ENCODE measurements at places on chromosomes 7 and 10.

DNA sequence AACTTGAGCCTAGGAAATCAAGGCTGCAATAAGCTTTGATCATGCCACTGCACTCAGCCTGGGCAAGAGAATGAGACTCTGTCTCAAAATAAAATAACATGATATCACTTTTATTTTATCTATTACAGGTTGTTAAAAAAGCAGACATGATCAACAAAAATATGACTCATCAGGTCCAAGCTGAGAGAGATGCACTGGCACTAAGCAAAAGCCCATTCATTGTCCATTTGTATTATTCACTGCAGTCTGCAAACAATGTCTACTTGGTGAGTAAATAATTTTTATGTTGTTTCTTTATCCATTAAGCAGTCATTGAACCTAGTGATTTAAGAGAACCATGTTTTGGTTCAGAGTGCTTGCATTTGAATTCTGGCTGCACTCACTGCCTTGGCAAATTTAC, 3.3 kb downstream of the MASTL start:
- DNase-seq: no peak

DNA sequence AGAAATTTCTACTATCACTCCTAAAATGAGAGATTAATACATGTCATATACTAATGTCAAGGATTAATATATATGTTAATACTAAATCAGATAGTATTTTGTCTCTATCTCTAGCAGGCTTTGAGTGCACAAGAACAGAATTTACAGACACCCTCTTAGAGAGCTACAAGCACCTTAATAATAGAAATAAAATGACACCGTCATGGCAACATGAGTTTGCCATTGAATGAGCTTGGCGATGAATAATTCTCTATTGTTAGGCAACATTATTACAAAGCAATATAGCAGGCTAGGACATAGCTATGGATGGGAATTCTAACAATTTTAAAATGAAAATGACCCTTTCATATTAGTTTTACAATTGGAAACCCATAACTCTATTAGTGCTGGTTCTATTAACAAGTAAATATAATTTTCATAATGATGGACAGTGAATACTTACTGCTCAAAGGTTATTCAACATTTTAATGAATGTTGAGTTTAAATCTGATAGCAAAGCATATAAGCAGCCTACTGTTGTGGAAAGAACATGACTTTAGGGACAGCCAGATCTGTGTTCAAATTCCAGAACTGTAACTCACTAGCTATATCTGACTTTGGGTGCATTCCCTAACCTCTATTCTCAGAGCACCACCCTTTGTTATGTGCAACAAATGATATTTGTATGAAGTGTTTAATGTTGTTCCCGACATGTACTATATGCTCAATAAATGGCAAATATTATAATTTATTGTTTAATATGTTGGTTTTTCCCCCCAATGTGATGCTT, 184.5 kb upstream of the DKK1 start:
- no peak for DNase-seq

DNA sequence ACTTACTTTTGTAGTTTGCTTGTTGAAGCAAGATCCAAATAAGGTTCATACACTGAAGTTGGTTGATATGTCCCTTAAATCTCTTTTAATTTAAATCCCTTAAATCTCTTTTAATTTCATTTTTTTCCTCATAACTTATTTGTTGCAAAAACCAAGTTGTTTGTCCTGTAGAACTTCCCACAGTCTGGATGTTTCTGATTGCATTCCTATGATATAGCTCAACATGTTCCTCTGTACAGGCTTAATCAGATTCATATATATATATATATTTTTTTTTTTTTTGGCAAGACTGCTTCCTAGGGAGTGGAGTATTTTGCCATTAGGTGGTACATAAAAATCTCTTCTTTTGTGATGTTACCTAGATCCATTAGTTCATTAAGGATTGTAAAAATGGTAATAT, 174.9 kb upstream of the MKLN1 start:
- no peak for DNase-seq

- DNase-seq: no peak
Measured at GRCh38 chr10:59706851-59707797, 2.5 kb downstream of the SLC16A9 start.

- DNase-seq: no peak
Measured at GRCh38 chr7:150900675-150901074, 48.4 kb downstream of the AOC1 start.

DNA sequence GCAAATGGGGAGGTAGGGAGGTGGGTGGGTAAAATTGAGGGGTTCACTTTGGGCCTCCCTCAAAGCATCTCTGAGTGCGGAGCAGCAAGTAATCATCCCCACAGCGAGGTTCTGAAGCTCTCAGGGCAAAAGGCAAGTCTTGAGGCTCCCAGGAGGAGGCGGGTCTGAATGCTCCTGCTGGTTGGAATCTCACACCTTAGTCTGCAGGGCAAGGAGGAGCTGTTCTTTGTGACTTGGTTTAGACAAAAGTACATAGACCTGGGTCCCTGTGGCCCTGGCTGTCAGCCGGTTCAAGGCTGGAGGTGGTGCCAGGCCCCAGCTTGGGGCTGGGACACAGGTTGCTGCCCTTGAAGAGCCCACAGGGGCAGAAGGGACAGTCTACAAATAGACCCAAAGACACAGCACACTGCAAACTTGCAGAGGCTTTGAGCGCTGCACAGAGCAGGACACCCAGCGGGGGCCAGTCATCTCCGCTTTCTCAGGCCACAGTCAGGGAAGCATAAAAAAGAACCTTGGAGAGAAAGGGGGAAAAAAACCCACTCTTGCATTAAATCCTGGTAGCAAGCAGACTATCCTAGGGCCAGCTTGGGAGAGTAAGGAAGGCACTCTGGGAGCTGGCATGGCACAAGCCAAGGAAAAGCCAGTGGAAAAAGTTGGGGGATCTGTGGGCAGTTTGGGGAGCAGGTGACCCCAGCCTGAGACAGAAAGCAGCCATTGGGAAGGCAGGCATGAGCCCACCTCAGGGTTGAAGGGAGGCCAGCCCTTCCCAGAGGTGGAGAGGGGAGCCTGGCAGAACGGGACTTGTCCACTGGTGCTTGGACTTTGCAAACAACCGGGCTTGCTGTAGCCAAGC, 926 bp upstream of the C10orf71 start:
- no peak for DNase-seq

DNA sequence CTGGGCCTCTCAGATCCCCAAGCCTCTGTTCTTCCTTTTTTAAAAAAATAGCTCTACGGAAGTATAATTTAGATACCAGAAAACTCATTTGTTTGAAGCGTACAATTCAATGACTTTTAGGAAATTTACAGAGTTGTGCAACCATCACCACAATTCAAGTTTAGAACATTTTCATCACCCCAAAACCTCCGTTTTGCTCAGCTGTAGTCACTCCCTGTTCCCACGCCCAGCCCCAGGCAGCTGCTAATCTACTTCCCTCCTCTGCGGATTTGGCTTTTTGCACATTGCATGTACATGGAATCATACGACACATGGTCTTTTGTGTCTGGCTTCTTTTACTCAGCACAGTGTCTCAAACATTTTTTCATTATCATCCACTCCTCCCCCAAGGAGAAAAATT, 229.2 kb downstream of the TCF7L2 start:
- no peak for DNase-seq

DNA sequence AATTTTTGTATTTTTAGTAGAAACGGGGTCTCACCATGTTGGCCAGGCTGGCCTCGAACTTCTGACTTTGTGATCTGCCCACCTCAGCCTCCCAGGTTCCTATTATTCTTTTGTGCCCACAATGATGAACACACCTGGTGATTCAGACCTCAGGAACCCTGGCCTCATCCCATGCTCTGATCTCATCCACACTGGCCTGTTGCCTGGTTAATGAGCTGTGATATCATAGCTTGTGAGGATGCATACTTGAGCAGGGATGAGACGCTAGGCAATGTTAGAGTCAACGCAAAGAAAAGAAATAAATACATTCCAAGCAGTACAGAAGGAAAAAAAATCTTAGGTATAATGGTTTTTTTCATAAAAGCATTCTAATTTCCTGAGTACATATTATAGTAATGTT, 82.4 kb upstream of the RNF32 start:
- no peak for DNase-seq

DNA sequence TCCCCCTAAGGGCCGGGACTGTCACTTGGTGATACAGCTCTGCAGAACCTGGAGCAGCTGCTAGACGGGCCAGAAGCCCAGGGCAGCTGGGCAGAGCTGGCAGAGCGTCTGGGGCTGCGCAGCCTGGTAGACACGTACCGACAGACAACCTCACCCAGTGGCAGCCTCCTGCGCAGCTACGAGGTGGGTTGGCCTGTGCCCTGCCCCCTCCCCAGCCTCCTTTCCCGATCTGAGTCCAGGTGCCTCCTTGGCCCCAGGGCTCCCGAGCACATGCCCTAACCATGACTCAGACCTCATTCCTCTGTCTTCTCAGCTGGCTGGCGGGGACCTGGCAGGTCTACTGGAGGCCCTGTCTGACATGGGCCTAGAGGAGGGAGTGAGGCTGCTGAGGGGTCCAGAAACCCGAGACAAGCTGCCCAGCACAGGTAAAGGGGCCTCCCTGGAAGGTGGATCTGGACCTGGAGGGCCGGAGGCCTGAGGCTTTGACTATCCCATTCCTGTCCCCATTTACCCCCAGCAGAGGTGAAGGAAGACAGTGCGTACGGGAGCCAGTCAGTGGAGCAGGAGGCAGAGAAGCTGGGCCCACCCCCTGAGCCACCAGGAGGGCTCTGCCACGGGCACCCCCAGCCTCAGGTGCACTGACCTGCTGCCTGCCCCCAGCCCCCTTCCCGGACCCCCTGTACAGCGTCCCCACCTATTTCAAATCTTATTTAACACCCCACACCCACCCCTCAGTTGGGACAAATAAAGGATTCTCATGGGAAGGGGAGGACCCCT, 6.4 kb downstream of the NFKB2 start:
- DNase-seq: no peak

DNA sequence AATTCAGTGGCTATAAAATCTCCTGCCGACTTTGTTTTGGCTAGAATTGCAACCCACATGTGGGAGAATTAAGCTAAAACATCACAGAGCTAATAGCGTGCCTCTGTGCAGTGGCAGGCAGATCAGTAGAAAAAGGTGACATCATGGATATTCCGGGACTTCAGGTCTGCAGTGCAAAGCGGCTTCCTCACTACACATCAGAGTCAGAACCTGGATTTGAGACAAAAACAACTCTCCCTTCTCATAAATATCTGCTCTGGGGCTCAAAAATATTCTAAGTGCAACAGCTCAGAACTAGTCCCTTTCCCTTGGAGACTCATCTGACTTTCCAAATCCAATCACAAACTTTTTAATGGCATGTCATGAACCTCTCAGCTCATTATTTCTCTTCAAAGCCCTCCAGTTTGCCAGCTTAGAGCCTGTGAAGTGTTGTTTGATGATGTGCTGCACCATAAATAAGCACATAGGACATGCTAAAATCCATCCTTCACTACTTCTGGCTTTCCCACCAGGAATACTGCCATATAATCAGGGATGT, 337.1 kb downstream of the RNLS start:
- no peak for DNase-seq

GRCh38 chr7:13032576-13032975, 345.1 kb downstream of the ARL4A start:
- DNase-seq: no peak

- DNase-seq: no peak
Measured at GRCh38 chr10:35959252-35959651, 317.2 kb upstream of the FZD8 start.

DNA sequence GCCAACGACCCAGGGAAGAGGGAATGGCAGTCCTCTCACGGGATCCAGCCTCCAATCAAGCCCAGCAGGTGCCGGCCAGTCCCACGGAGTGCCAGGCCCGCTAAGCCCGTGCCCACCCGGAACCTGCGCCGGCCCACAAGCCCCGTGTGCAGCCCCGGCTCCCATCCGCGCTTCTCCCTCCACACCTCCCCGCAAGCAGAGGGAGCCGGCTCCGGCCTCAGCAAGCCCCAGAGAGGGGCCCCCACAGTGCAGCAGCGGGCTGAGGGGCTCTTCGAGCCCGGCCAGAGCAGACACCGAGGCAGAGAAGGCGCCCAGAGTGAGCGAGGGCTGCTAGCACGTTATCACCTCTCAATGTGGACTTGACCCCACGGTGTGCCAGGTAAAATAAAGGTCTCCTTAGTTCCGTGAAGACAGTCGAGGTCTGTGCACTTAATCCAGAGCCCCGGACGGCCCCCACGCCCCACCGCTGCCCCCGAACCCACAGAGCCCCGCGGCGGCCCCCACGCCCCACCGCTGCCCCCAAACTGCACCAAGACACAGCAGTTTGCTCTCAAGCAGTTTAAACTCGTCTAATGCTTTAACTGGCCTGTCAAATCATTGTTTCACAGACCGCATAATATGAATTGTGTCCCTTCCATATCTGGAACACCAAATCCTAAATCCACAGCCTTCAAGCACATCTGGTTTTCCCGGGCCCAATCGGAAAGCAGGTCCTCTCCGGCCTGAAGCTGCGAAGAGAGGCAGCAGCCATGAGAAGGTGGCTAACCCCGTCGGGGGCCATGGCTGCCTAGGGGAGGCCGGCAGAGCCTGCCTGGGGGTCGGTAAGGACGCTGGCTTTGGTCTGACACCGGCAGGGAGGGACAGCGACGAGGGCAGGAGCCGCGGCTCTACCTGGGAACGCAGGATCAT, 307.8 kb downstream of the PTPRN2 start:
- DNase-seq: no peak

DNA sequence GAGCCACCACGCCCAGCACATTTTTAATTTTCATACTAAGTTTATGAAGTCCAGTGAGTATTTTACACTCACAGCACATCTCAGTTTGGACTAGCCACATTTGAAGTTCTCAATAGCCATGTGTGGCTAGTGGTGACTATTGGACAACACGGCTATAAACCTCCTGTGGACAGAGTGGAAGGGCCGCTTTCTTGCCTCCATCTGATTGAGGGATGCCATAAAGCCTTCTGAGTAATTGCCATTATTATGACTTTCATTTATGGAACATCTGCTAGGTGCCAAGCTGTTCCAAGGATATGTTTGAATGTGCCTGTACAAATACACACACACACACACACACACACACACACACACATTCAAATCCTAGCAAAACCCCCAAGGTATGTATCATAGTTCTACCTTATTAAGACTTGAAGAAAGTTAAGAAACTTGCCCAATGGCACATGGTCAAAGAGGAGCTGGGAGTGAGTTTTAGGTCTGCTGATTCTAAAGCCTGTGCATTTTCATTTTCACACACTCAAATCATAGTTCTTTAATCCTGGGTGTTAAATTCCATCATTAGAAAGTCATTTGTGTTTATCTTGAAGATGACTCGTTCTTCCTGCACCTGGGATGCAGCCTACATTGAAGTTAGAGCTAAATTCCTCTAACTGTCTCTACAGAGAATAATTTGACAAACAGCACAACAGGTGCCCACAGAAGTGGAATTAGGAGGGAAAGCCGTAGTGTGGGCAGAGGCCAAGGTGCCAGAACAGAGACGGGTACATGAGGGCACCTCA, 143.3 kb downstream of the PKD1L1 start:
- DNase-seq: no peak
